ENCODE measurements at places on chromosomes 7 and 10. TPM values are rescaled to one million over a fixed set of nuclear protein-coding genes. Genes with fewer than 3 reads are reported as not detected.

- H3K27ac ChIP-seq = no peak overlapping the region
- no peak overlapping the region for H3K4me3 ChIP-seq
- H3K4me1 ChIP-seq = no peaks in the 10 kb centered on the region
- H3K36me3 ChIP-seq = no peaks in the 10 kb centered on the region
- DNase-seq = no peak
- no peaks in the 10 kb centered on the region for H3K27me3 ChIP-seq
Measured at GRCh38 chr7:146698995-146699610, 582.5 kb downstream of the CNTNAP2 start.

GRCh38 chr7:132206594-132206993 is 369.7 kb downstream of the PLXNA4 start:
- peaks cover 7% of the 10 kb centered on the region for H3K36me3 ChIP-seq
- no peak overlapping the region for H3K27ac ChIP-seq
- no peak overlapping the region for H3K4me3 ChIP-seq
- DNase-seq = no peak

ZP3 gene
- total RNA-seq = 5.9 TPM

DNA sequence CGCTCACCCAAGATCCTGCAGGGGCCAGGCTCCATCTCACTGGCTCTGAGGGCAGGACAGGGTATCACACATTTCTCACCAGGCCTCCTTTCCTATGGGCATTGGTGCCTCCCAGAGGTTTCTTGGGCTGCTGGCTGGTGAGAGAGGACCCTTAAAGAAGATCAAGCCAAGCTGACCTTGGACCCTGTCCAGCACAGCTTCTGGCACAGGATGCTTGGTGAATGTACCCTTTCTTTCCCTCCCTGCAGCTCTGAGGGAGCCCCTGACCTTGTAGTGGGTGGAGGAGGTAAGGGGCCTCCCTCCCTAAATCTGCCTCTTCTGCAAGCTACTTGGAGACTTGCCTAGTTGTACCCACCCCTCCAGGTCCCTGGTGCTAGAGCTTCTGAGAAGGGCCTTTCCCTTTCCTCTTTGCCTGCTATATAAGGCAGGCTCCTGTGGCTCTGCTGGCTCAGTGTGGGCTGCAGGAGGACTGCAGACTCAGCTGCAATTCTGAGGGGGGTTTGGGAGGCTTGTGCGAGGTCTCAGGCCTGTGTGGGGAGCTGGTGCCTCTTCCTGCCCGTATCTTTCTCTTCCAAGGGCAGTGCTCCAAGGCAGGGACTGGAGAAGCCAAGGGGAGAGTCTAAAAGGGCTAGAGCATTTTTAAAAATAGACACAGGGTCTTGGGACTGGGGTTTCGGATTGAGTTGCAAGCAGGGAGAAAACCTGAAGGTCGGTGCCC is 11.7 kb upstream of the TRIM8 start:
- H3K27ac ChIP-seq = peak overlapping the region; percentile 80
- no peaks in the 10 kb centered on the region for H3K27me3 ChIP-seq
- H3K4me3 ChIP-seq = no peak overlapping the region
- H3K36me3 ChIP-seq = no peaks in the 10 kb centered on the region

PROSER2 gene
- 0.29 TPM for total RNA-seq

DNA sequence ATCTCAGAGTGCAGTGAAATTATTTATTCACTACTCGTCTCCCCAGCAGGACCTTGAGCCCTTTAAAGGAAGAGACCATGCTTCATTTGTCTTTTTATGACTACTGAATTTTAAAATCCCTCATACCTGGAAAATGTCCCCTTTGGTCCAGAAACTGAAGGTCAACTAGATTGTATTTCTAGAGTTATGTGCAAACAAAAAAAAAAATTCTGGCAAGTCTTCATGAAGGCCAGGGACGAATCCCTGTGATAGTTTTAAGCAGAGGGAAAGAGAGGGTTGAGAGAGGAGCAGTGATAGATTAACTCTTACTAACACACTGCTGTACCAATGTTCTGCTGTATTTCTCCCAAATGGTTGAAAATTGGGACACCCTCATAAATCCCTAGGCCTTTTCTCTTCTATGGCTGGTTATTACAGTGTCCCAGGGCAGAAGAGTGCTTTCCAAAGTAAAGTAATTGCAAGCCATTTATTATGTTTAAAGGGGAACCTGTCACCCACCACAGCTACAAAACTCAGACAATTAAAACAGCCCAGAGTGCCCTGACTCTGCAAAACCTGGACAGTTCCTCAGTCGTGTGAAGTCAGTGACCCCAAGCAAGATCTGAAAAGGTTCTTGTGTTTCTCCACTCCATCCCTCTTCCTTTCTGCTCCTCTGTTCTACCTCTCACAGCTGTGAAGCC is 182.8 kb upstream of the AOAH start:
- no peak for DNase-seq
- H3K27ac ChIP-seq = no peak overlapping the region

DNA sequence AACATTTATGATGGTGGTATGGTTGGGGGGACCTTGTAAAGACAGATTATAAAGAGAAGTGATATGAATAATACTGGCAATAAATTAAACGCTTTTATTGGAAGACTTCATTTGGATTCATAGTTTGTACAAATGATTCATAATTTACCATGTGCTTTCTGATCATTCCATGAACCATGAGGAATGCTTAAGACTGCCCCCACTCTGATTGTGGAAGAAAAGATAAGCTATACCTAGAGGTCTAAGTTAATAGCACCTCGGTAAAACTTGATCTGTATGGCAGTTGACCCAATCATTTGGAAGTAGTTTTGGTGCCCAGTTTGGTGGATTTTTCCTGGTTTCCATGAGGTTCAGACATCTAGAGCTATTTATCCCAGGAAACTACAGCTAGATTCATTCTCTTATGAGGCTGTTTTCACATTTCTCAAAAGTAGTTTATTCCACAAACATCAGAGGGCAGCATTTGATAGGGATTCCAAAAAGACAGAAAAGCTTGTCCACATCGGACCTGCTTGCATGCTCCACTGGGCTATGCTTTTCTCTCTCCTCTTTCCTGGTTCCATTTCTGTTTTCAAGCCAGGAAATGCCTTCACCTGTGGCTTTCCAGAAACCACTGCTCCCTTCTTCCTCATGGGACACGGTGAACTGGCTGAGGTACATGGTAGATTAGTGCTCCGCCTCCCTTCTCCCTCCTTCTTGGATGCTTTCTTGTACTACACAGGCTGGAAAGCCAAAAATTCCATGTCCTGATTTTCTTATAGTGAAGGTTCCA is 29.2 kb downstream of the TFAM start:
- no peaks in the 10 kb centered on the region for H3K36me3 ChIP-seq
- H3K4me1 ChIP-seq = no peaks in the 10 kb centered on the region
- H3K27ac ChIP-seq = no peak overlapping the region
- DNase-seq = no peak

- H3K27ac ChIP-seq = no peak overlapping the region
- no peak for DNase-seq
- no peaks in the 10 kb centered on the region for H3K4me1 ChIP-seq
- no peaks in the 10 kb centered on the region for H3K27me3 ChIP-seq
- H3K36me3 ChIP-seq = no peaks in the 10 kb centered on the region
- no peak overlapping the region for H3K4me3 ChIP-seq
Measured at GRCh38 chr7:154647625-154648024, 355.3 kb downstream of the PAXIP1 start.

DNA sequence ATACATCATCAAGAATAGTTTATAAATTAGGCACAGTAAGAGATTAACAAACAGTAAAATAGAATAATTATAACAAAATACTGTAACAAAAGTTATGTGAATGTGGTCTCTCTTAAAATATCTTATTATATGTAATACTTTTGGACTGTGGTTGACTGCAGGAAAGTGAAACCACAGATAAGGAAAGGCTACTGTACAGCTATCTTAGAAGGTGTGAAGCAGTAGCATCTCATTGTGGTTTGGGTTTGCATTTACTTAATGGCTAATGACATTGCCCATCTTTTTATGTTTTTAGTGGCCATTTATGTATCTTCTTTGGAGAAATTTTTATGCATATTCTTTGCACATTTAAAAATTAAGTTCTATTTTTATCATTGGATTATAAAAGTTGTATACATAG is 296.4 kb upstream of the MAGI2 start:
- H3K27me3 ChIP-seq = peaks cover 2% of the 10 kb centered on the region
- no peaks in the 10 kb centered on the region for H3K36me3 ChIP-seq
- no peak for DNase-seq
- H3K4me1 ChIP-seq = no peaks in the 10 kb centered on the region
- no peak overlapping the region for H3K4me3 ChIP-seq

- H3K4me3 ChIP-seq = no peak overlapping the region
- H3K36me3 ChIP-seq = no peaks in the 10 kb centered on the region
- no peak overlapping the region for H3K27ac ChIP-seq
- H3K4me1 ChIP-seq = no peaks in the 10 kb centered on the region
Measured at GRCh38 chr7:134339475-134339874, 22.7 kb upstream of the SLC35B4 start.

SLC16A12 gene
- total RNA-seq = not detected

- H3K4me3 ChIP-seq = no peak overlapping the region
- no peaks in the 10 kb centered on the region for H3K36me3 ChIP-seq
- peaks cover 5% of the 10 kb centered on the region for H3K27me3 ChIP-seq
- DNase-seq = no peak
Measured at GRCh38 chr7:451255-452225, 68.1 kb downstream of the PDGFA start.

Measured in activated CD8-positive, alpha-beta T cell treated with anti-CD3 and anti-CD28 coated beads, Interleukin-2, amount 10 ng/mL, durations not matched to agents 7 days and 5 days (primary cell).